Activated CD4-positive, alpha-beta T cell treated with anti-CD3 and anti-CD28 coated beads, Interleukin-2, amount 50 U/mL, for 1 hour (primary cell): ENCODE measurements at places on chromosomes 5 and 9.

DNA sequence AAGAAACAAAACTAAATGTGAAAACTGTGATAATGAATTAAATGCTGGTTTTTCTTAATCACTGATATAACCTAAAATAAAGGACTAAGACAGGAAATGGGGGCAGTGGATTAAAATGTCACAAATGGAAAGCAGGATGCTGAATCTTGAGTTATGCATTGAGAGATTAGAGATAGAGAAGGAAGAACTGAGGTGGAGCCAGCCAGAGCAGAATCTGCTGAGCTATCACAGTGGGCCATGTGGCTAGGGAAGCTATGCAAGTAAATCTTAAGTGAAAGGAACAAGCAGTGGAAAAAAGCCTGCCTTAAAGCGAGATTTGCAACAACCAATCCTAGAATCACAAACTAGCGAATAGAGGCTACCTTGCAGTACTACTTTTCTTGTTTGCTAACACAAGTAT lies 188.5 kb upstream of the RASA1 start:
- DNase-seq = no peak

- peak; percentile 67 for DNase-seq
Measured at GRCh38 chr9:131500377-131500776, 2.3 kb upstream of the POMT1 start.

- no peak for DNase-seq
Measured at GRCh38 chr5:1897816-1898450, 15.2 kb upstream of the IRX4 start.

DNA sequence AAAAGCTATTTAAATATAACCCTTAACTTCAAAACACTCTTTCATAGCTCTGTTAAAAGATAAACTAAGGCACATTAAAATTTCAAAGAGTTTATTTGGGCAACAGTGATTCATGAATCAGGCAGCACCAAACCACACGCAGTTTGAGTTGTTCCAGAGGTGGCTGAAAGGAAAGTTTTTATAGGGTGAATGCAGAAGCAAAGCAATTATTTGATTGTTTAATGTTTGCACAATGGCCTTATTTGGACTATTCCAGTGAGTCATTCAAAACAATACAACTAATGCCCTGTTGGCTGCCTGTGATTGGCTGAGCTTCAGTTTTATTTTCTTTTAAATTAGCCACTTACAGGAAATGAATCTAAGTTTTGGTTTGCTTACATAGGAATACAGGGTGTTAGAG lies 125.3 kb downstream of the CEP120 start:
- no peak for DNase-seq

GRCh38 chr9:106796771-106797170 lies 66.2 kb upstream of the ZNF462 start:
- DNase-seq = no peak

DNA sequence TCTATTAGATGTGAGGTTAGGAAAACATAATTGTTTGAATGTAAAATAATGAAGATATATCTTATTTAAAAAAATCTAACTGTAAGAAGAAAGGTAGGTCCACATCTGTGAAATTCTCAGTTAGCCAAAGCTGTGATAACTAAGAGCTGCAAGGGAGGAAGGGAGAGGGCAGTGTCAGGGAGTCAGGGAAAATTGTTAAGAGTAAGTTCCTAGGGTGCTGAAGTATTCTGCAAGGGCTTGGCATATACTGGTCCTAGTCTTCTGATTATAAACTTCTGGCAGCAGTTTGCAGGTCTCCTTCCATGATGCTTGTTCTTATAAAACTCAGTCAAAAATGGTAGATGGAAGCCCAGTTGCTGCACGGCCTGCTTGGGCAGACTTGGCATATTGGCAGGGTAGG lies 233.2 kb downstream of the NMUR2 start:
- no peak for DNase-seq

DNA sequence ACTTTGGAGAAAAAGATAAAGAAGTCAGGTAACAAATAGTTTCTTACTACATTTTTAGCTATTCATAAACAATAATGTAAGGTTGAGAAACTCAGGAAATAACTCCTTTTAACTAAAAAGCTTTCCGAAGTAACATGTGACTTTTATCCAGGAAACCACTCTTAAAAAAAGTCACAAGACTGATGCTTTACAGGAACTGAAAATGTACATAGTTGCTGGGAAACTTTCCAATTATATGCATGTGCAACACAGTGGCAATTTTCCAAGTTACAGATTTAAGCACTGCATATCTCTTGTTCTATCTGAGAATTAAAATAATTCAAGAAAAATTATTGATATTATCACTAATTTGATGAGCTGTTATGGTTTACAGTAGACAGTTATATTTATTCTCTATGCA lies 105.2 kb downstream of the CDH10 start:
- DNase-seq = no peak

GRCh38 chr9:129759319-129759718 lies 6.5 kb upstream of the PTGES start:
- DNase-seq = no peak

GRCh38 chr5:178193251-178193809 lies 6.2 kb upstream of the GMCL2 start:
- no peak for DNase-seq

DNA sequence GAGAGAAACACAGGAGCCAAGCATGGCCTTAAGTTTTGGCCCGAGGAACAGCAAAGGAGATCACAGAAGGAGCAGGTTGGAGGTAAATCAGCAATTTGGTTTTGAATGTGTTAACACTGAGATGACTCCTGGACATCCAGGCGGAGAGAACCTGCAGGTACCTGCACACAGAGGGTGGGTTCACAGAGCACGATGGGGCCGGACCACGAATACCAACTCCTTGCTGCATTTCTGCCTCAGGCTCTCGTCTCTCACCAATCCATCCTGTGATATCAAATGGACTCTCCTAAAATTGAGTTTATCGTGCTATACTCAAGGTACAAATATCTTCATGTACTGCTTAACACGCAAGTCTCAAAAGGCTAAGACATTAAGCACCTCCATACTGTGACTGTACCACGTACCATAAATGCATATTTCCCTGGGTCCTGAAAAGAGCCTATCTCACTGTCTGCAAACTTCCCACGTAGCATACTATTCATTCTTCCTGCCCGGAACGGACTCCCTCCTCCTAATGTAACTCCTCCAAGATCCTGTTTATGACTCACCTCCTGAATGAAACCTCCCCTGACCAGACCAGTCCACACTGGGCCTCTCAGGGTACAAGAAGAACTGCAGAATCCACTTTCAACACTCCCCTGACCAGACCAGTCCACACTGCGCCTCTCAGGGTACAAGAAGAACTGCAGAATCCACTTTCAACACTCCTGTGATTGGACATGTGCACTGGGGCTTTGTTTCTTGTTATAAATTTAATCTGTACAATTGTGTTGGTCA lies 380.8 kb upstream of the RFX3 start:
- no peak for DNase-seq

GRCh38 chr5:82466986-82467561 lies 188.9 kb upstream of the RPS23 start:
- no peak for DNase-seq

DNA sequence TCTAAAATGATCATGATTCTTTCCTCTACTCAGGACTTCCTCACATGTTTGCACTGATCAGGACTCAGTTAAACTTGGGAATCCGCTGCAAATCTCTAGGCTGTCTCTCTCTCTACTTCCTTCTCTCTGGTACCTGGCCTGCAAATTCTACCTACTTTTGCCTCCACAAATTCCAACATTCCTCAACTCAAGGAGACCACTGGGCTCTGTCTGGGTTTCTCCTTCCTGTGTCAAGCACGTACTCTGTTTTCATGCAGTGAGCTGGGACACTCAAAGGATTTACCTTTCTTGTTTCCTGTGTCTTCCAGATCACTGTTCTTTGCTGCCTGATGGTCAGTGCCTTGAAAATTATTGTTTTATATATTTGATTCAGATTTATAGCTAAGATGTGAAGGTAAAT lies 45.9 kb upstream of the ANKRD31 start:
- DNase-seq = no peak

- no peak for DNase-seq
Measured at GRCh38 chr5:177496070-177496726, 1.2 kb downstream of the PDLIM7 start.

- DNase-seq = no peak
Measured at GRCh38 chr9:134320868-134321471, 5.3 kb upstream of the RXRA start.

- no peak for DNase-seq
Measured at GRCh38 chr5:140480310-140481014, 67.0 kb upstream of the EIF4EBP3 start.

- DNase-seq = no peak
Measured at GRCh38 chr5:43115968-43116367, 4.7 kb upstream of the ZNF131 start.

GRCh38 chr5:8288334-8288733 lies 419.4 kb downstream of the MTRR start:
- no peak for DNase-seq

GRCh38 chr5:74499256-74500050 lies 141.1 kb downstream of the ENC1 start:
- DNase-seq = no peak
